AG04449 (cell line): ENCODE measurements at places on chromosomes 5 and 9.

DNA sequence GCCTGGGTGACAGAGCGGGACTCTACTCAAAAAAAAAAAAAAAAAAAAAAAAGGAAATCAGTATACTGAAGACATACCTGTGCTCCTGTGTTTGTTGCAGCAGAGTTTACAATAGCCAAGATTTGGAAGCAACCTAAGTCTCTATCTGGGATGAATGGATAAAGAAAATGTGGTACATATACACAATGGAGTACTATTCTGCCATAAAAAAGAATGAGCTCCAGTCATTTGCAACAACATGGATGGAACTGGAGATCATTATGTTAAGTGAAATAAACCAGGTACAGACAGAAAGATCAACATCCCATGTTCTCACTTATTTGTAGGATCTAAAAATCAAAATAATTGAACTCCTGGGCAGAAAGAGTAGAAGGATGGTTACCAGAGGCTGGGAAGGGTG, 22.9 kb downstream of the ADAM19 start:
- no peak for DNase-seq

- no peak for DNase-seq
These were observed 6.0 kb downstream of the ACTBL2 start for GRCh38 chr5:57476601-57477056.

GRCh38 chr5:10933121-10933520, 172.1 kb upstream of the DAP start:
- no peak for DNase-seq

- no peak for DNase-seq
These were observed 1.2 kb downstream of the EXOC3 start for GRCh38 chr5:444226-444625.

DNA sequence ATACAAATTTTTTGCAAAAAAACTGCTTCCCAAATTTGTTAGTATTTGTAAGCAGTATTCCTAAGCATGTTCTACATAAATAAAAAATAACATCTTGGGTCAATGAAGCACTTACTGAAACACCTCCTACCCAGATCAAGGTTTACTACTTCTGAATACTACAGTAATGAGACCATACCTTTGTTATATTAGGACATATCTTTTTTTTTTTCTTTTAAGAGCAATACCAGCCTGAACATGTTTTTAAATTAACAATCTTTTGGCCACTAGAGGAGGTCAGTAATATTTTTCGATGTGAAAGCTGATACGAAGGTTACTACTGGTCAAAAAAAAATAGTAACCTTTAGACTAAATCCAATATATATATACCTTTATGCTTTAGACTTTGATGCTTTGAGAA, 72.7 kb downstream of the CERT1 start:
- no peak for DNase-seq

GRCh38 chr5:88695232-88695631, 187.8 kb downstream of the MEF2C start:
- DNase-seq = no peak

- DNase-seq = no peak
These were observed 697.5 kb upstream of the GRAMD2B start for GRCh38 chr5:125725691-125726090.

GRCh38 chr5:158451203-158451992, 592.5 kb upstream of the CLINT1 start:
- DNase-seq = no peak

- no peak for DNase-seq
These were observed 632.9 kb upstream of the TLE4 start for GRCh38 chr9:78938821-78939220.

GRCh38 chr5:72145348-72145747, 38.1 kb downstream of the MAP1B start:
- DNase-seq = no peak
